Fibroblast of skin of scalp (primary cell): ENCODE measurements at places on chromosomes 12 and 14.

DNA sequence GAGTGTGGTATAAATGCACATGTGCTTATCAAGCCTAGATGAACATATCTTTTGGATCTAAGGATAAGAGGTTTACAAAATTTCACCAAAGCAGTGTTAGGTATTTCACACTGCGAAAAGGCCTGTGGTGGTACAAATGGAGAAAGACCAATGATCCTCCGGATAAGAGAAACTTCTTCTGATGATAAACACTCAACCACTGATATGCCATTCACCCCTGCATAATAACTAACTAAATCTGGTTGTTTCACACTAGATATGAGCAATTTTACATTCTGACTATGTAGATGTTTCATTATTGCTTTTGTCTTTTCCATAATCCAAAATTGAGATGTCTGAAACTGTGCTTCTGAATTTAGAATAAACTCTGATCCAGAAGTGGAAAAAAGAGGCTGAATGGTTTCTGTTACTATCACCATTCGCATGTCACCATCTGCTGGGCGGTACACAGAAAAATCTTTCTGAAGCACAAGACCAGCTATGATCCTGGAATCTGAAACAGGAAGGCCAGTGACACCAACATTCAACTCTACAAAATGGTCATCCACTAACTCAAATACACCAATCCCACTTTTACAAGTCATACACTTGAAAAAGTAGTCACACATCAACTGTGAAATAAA is 1.3 kb downstream of the BBS10 start:
- DNase-seq: peak; percentile 75

GRCh38 chr14:67268426-67269150 is 27.4 kb downstream of the PALS1 start:
- DNase-seq: no peak

GRCh38 chr12:107632246-107632645 is 53.4 kb upstream of the PWP1 start:
- DNase-seq: no peak

DNA sequence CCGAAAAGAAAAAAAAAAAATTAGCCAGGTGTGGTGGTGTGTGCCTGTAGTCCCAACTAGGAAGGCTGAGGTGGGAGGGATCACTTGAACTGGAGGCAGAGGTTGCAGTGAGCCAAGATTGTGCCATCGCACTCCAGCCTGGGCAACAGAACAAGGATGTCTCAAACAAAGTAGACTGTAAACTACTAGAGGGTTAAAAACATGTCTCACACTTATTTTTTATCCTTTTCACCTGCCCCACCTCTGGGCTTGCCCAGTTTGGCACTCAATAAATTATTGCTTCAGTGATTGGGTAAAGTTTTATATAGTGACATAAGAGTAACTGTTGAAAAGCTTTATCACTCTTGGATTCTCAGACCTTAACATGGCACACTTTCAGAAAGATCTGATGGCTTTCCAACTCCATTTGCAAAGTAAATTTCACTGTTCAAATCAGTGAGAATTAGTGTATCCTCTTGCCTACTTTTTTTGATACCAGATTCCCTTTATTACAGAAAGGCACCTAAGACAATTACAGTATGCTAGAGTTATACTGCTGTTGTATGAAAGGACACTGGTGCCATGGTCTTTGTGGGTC is 56.3 kb upstream of the NPFF start:
- DNase-seq: no peak

DNA sequence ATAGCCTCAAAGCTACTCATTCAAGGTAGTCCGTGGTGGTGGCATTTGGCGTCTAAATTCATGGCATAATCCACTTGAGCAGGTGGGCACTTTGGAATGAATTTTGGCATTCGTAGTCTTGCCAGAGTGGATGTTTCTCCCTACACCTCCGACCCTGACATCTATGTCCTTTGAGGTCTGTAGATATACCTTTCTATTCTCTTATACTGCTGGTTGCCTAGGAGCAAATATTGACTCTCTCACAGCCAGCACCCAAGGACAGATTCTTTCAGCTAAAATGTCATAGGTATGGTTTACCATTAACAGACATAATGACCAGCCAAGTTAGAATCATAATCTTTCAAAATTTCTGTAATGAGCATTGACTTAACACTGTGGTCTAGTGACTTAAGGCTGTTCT is 47.4 kb upstream of the FLRT2 start:
- no peak for DNase-seq

DNA sequence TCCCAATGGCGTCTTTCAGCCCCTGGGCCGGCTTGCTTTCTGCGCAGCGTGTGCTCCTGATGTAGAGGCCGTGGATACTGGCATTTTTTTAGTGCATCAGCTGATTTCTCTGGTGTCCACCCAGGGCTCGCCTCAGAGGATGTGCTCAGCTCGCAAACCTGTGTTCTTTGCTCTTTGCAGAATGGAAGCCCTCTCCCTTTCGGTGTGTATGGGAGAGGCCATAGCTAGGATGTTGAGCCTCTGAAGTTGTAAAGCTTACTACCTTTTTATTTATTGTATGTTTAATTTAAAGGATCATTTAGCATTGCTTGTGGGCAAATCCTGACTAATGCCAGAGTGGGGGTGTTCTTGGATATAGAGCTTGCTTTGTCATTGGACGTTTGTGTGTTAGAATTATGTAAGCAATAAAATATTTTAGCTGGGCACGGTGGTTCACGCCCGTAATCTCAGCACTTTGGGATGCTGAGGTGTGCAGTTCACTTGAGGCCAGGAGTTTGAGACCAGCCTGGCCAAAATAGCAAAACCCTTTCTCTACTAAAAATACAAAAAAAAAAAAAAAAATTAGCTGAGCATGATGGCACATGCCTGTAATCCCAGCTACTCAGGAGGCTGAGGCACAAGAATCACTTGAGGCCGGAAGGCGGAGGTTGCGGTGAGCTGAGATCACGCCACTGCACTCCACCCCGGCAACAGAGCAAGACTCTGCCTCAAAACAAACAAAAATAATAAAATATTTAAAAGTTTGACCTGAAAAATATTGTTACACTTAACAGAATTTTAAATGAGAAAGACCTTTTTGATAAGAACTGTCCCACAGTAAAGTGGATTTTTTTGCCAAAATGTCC is 52.6 kb upstream of the MMP17 start:
- DNase-seq: no peak

DNA sequence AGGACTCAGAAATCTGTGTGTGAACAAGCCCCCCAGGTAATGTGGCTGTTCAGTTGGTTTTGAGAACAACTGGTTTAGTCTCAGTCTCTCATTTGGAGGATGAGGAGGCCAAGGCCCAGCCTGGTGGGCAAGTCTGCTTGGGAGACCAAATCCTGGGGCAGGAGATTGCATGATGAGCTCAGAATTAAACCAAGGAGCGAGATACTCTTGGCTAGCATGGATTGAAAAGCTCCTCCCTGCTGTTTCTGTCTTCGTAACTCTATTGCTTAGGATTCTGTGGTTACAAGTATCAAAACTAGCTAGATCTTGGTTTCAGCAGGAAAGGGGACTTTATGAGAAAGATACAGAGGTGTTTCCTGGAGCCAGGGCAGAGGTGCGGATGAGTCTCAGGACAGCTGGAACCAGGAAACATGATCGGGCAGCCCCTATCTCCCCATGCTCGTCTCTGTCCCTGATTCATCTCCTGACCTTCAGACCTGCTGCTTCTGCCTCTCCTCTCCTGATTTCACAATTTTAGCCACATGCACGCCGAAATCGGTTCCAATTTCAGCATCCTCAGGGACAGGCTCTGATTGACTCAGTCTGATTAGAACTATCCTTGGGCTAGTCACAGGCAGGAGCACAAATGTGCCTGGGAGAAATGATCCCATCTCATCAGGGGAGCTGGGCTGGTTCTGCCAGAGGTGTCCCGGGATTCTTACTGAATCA is 40.2 kb upstream of the RIN3 start:
- DNase-seq: peak; percentile 45

DNA sequence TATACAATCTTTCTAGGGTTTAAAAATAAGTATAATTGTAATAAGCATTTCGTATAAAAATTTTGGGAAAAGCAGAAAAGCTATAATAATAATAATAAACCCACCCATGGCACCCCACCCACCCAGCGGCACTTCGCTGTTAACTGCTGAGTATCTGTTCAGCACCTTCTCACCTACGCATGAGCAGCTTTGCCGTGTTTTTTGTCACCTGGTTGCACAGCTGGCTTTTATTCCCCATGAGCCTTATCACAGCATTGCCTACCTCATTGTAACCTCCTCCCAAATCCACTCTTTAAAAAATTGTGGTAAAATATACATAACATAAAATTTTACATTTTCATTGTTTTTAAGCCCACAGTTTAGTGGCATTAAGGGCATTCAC is 34.7 kb downstream of the CYP46A1 start:
- DNase-seq: no peak

- peak; percentile 66 for DNase-seq
These were observed 716 bp downstream of the HSP90AA1 start for GRCh38 chr14:102085948-102086708.

- no peak for DNase-seq
These were observed 3.4 kb upstream of the HOXC9 start for GRCh38 chr12:53996240-53997203.

- DNase-seq: peak; percentile 44
These were observed 101.4 kb upstream of the FKBP4 start for GRCh38 chr12:2693244-2693860.

DNA sequence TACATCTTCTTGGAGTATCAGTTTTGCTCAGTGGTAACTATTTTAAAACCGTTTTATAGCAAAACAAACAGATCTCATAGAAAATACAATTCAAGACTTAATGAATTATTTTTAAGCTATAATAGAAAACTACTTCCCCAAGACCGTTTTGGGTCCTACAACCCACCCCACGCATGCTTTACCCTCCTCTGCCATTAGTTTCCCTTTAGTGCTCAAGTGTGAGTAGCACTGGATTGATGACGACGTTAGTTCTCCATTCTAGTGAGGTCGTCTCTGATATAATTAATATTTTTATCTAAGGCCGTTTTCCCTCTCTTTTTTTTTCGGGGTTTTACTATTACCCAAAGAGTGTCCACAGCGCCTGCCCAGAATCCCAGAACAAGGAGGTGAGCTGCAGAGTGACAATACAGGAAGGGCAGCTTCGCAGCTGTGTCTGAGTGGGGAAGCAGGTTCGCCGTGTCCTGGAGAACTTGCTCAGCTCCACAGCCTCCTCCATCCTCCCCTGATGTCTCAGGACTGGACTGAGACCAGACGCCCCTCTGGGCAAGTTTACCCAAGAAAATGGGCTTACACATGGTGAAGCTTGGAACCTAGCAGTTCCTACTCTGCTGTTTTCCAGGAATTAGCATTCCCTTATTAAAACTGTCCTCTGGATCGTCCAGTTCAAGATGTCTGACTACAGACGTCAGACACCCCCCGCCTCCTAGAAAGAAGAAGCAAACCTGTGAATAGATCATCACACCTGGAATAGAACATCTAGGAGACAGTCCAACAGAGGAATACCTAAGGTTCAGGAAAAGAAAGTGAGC is 31.9 kb upstream of the MON2 start:
- no peak for DNase-seq

DNA sequence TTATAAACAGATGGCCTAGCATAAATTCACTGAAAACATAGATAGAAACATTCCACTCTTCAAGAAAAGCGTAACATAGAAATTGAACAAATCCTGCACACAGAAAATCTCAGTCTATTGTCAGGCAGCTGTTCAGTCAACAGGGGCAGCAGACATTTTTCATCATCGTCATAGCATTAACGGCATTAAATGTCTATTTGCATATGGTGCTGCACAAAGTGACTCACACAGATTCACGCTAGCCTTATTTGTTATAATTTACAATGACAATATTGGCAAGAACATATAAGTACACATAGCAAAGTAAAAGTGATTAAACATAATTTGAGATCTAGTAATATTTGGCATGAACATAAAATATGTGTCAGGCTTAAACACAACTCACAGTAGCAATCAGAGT is 95.7 kb downstream of the CEP128 start:
- DNase-seq: no peak

DNA sequence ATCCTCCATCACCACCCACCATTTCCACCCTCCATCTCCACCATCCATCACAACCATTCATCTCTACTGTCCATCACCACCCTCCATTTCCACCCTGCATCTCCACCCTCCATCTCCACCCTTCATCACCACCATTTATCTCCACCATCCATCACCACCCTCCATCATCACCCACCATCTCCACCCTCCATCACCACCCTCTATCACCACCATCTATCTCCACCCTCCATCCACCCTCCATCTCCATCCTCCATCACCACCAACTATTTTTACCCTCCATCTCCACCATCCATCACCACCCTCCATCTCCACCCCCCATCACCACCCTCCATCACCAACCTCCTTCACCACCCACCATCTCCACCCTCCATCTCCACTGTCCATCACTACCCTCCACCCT is 4.7 kb upstream of the CEP170B start:
- no peak for DNase-seq

- DNase-seq: peak; percentile 6
These were observed 31.0 kb downstream of the FOXN4 start for GRCh38 chr12:109277899-109278762.

DNA sequence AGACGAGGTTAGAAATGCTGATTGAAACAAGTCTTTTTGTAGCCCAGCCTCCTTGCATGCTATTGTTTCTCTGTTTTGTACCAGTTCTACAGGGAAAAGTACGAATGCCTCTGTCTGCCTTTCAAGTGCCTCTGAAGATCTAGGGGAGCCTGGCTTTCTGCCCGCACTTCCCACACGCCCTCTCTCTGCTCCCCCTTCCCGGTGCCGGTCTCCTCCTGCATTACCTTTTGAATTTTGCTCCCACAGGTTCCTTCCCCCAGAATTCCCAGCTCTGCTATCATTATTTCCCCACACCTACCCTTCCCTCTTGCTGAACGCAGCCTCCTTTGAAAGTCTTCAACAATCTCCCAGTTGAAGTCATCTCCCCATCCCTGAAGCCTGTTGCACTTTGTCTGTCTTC is 689.7 kb downstream of the BCL11B start:
- DNase-seq: no peak

DNA sequence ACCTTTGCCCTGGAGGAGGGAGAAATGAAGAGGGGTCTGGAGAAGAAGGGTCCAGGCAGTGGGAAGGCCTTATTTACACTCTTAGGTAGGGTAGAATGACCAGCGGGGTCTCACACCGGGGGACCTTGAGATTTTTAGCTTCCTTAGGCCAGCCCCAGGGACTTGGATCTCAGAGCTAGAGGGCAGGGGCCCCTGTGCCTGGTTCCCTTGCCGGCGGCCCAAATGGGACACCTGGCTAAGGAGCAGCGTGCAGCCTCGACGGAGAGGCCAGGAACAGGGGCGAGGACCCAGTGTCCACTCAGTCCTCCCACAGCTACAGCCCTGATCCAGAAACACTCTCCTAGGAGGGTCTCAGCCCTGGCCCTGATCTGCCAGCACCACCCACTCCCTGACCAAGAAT is 41.8 kb downstream of the DIO3 start:
- no peak for DNase-seq

DNA sequence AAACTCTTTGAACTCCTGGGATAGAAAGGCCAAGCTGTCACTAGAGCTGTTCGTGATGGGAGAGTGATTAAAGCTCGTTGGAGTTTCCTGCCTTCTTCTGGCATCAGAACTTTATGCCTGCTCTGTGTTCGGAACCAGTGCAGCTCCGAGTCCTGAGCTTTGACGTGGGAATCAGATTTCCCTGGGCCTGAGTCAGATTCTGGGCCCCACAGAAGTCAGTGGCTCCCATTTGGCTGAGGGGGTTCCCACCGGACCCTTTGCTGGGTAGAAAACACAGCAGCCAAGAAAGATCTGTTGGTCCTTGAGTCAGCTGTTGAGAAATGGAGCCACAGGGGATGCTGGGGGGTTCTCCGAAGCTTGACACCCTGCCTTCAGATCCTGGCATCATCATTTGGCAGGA is 238.0 kb downstream of the CHST11 start:
- no peak for DNase-seq
